ENCODE measurements at places on chromosomes 3 and 15.

DNA sequence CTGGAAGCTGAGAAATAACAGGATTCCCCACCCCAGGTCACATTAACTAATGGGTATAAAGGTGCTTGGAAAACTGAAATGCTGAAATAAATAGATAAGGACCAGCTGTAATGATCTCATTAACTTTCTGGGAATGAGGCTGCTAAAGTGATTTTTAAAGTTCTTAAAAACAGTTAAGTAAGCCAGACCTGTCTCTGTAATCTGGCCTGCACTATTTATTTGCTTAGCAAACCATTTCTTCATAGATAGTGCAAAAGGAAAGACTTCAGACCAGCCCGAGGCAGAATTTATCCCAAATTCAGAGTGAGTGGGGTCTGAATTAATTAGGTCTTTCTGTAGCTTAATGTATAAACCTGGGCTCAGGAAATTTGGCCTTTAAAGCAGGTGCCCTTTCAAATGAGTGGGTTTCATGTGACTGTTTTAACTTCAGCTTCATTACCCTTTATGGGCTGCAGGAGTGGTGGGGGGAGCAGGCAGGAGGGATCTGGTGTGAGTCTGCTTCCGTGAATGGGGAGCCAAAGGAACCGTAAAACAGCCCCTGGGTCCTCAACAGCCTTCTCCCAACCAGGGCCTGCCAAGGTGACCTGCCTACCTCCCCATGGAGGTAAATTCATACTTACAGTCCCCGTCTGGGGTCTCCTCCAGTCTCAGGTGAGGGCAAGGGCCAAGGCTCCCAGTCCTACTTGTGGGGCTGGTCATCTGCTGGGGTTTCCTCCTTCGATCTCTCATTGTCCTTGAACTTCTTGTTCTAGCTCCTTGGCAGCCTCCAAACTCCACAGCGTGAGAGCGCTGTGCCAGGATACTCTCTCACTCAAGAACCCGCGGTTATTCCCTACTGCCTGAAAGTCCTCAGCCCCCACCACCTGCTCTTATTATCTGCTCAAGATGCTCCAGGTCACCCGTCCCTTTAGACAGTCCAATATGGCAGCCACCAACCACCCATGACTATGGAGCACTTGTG lies 31.2 kb downstream of the MAGEF1 start:
- DNase-seq: no peak

- DNase-seq: no peak
Measured at GRCh38 chr15:33846142-33846541, 122.2 kb upstream of the CHRM5 start.

- no peak for DNase-seq
Measured at GRCh38 chr3:197345390-197345789, 47.0 kb upstream of the DLG1 start.

DNA sequence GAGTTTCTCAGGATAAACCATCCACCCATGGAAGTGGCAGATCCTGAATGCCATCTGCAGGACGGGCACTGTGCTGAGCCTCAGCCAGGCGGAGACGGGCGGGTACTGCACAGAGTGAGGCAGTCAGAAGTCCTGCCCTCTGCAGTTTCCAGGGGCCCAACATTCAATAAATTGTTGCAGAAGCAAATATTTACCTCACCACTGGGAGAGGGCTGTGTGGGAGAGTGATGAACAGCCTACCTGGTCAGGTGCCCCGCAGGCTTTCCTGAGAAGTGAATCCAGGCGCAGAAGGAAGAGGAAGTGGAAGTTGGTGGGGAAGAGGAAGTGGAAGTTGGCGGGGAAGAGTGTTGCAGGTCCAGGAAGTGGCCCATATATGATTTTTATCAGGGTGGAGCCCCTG lies 100.8 kb downstream of the SLCO3A1 start:
- no peak for DNase-seq

DNA sequence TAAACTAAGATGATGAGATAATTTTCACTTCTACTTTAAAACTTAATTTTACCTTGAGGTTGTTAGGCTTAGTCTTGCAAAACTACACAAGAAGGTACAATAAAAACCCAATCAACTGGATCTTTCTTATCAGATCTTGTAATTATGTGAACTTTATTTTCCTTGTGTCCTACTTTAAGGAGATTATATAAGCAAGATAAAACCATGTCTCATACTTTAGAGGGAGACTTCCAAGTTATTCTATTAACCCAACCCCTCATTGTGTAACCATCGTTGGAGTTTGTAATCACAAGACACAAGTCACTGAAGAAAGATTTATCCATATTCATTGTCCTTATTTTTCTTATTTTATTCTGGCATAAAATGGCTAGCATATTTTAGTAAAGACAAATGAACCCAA lies 165.6 kb downstream of the SERPINI1 start:
- DNase-seq: no peak

DNA sequence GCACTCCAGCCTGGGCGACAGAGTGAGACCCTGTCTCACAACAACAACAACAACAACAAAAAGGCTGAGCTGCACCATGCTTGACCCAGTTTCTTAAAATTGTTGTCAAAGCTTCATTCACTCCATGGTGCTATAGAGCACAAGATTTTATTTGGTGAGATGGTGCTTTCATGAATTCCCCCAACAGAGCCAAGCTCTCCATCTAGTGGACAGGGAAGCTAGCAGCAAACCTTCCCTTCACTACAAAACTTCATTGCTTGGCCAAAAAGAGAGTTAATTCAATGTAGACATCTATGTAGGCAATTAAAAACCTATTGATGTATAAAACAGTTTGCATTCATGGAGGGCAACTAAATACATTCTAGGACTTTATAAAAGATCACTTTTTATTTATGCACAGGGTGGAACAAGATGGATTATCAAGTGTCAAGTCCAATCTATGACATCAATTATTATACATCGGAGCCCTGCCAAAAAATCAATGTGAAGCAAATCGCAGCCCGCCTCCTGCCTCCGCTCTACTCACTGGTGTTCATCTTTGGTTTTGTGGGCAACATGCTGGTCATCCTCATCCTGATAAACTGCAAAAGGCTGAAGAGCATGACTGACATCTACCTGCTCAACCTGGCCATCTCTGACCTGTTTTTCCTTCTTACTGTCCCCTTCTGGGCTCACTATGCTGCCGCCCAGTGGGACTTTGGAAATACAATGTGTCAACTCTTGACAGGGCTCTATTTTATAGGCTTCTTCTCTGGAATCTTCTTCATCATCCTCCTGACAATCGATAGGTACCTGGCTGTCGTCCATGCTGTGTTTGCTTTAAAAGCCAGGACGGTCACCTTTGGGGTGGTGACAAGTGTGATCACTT lies 2.0 kb downstream of the CCR5 start:
- no peak for DNase-seq

DNA sequence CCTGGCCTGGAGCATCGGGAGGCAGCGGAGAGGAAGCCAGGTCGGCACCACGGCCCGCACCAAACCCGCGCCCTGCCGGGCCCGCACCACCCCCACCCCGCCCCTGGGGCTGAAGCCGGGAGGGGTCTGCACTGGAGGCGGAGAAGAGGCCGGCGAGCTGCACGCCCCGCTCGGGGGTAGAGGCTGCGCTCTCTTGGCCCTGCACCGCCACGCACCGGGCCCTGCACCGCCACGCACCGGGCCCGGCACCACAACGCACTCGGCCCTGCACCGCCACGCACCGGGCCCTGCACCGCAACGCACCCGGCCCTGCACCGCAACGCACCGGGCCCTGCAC lies 41.4 kb downstream of the MUC20 start:
- DNase-seq: no peak

GRCh38 chr3:153578046-153578445 lies 416.0 kb downstream of the RAP2B start:
- no peak for DNase-seq

DNA sequence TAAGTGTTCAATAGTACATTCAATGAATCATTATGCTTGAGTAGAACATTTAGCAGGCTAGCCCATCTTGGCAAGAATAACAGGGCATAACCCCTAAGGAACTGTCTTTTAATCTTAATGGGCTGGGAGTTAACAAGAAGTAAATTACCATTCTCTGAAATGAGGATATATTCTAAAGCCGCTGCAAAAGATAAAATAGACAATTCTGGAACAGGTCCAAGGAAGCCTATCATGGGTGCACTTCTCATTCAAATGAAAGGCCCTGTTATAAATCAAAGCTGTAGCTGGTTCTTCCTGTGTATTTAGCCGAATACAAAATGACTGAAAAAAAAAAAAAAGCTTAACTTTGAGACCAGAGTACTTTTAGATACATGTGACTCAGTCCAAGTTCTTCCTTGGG lies 15.6 kb downstream of the MTHFS start:
- no peak for DNase-seq

DNA sequence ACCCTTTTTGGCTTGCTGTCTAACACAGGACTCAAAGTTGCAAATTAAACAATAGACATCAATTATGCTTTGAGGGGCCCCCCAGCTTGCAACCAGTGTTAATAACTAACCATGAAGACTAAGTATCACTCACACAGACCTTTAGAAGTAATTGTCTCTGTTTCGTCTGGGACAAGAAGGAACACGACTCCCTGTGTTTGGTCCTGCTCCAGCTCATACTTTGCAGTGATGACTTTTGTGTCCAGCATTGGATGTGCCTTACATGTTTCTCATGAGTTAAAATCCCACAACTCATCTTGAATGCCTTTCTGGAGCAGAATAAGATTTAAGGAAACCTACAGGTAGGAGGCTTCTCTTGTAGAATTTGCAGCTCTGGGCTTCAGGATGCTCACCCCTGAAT lies 53.1 kb downstream of the GMNC start:
- DNase-seq: no peak

DNA sequence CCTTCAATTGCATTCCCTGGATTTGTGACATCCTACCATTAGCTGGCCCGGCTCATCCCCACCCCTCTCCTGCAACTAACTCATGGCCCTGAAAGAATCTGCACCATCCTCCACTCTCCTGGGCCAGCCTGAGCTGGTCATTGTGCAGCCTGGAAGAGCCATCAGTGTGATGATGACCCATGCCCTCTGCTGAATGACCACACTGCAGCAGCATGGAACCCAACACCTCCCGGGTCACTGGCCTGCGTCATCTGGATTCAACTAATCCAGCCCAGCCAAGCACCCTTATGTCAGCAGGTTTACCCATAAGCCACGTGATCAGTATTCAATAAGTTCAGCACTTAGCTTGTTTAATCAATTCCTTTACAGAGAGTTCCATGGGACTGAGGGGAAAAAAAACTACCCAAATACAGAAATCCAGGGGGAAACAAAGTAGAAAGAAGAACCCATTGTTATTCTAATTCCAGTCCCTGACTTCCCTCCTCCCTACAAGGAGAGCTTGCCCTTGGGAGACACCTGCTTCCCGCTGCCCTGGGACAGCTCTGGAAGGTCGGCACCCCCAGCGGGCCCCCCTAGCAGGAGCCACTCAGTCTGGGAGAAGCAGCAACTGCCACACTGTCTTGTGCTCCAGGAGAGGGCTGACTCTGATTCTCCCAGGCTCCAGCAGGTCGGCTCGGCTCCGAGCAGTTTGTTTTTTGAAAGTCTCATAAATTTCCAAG lies 309.1 kb upstream of the TLE3 start:
- no peak for DNase-seq

Measured in CD4-positive, alpha-beta T cell (primary cell).